GM12878 (cell line): ENCODE measurements at places on chromosomes 7 and 10. TPM values are rescaled to one million over a fixed set of nuclear protein-coding genes. Genes with fewer than 3 reads are reported as not detected.

- H3K36me3 ChIP-seq = no peaks in the 10 kb centered on the region
- peak; percentile 31 for DNase-seq
Observed at GRCh38 chr10:18293536-18294510, 153.6 kb downstream of the CACNB2 start.

- no peaks in the 10 kb centered on the region for H3K36me3 ChIP-seq
- no peak for DNase-seq
- no peak overlapping the region for H3K27ac ChIP-seq
- H3K4me1 ChIP-seq = no peaks in the 10 kb centered on the region
Observed at GRCh38 chr10:44387853-44388251, 3.0 kb upstream of the CXCL12 start.

- H3K27me3 ChIP-seq = no peaks in the 10 kb centered on the region
- H3K36me3 ChIP-seq = no peaks in the 10 kb centered on the region
- H3K4me3 ChIP-seq = peak overlapping the region; percentile 72
- H3K27ac ChIP-seq = peak overlapping the region; percentile 51
- peaks cover 8% of the 10 kb centered on the region; the same call in 1 of the 2 replicates for H3K4me1 ChIP-seq
- DNase-seq = no peak
Observed at GRCh38 chr7:129225206-129225930, 538 bp downstream of the AHCYL2 start.

DNA sequence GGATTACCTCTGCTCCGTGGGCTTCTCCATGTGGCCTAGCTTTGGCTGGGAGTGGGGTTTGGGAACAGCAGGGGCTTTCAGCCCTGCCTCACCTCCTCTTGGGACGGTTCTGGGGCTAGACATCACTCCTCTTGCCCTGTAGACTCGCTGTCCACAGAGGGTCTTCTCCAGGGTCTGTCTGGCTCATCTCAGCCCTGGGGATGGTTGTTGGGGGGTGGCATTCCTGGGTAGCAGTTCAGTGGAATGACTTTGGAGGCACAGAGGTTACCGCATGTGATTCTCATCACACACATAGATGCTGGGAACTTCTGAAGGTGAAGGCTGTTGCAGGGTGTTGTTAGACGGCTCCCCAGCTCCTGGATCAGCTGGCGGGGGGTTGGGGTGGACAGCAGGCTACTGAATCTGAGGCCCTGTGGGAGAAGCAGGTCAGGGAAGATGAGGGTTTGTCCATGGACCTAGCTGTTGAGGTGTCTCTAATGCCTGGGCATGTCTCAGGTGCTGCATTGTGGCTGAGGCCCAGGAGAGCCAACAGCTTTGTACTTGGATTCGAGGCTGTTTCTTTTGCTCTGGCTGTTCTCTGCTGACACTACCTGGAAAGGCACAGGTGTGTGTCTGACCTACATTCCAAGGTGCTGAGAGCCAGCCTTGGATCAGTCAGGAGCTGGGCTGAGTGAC lies 23.8 kb downstream of the RAMP3 start:
- peaks cover 2% of the 10 kb centered on the region for H3K27me3 ChIP-seq
- H3K4me1 ChIP-seq = no peaks in the 10 kb centered on the region
- no peaks in the 10 kb centered on the region for H3K36me3 ChIP-seq
- H3K4me3 ChIP-seq = no peak overlapping the region

- no peaks in the 10 kb centered on the region for H3K36me3 ChIP-seq
- DNase-seq = no peak
Observed at GRCh38 chr10:24556750-24557742, 166.6 kb downstream of the ARHGAP21 start.

DNA sequence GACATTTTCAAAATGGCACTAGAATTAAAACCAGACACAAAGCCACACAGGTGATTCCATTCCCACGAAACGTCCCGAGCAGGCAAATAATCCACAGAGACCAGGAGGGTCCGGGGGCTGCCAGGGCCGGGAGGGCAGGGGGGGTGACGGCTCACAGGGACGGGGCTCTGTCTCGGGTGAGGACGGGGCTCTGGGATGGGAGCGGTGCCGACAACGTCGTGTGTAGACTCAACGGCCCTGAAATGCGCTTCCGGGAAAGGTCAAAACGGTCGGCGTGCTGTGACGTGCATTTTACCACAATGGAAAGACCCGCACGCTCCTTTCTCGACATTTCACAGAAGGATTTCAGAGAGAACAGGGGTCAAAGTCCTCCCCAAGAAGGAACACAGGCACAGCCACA lies 63.3 kb upstream of the PDGFA start:
- DNase-seq = no peak
- H3K4me1 ChIP-seq = peaks cover 11% of the 10 kb centered on the region
- H3K4me3 ChIP-seq = no peak overlapping the region
- H3K36me3 ChIP-seq = peaks cover 8% of the 10 kb centered on the region
- H3K27ac ChIP-seq = no peak overlapping the region

- H3K27ac ChIP-seq = no peak overlapping the region; the same call in 1 of the 2 replicates
- H3K4me3 ChIP-seq = peak overlapping the region; percentile 87; the same call in 1 of the 2 replicates
- DNase-seq = no peak
- peaks cover 5% of the 10 kb centered on the region for H3K4me1 ChIP-seq
- H3K36me3 ChIP-seq = no peaks in the 10 kb centered on the region
- H3K27me3 ChIP-seq = no peaks in the 10 kb centered on the region
Observed at GRCh38 chr10:73625004-73625883, 16.0 kb downstream of the MYOZ1 start.

GRCh38 chr7:108503112-108504026 lies 22.6 kb downstream of the PNPLA8 start:
- DNase-seq = peak; percentile 35
- no peaks in the 10 kb centered on the region; the same call in 1 of the 2 replicates for H3K36me3 ChIP-seq
- H3K27me3 ChIP-seq = no peaks in the 10 kb centered on the region
- peak overlapping the region; percentile 19; the same call in 1 of the 2 replicates for H3K4me3 ChIP-seq
- peak overlapping the region; percentile 81 for H3K27ac ChIP-seq

- no peaks in the 10 kb centered on the region for H3K36me3 ChIP-seq
- no peak overlapping the region for H3K27ac ChIP-seq
- no peaks in the 10 kb centered on the region for H3K27me3 ChIP-seq
- no peak overlapping the region for H3K4me3 ChIP-seq
Observed at GRCh38 chr10:27490807-27491206, 13.3 kb upstream of the RAB18 start.

GRCh38 chr7:158245724-158246041 lies 341.9 kb downstream of the PTPRN2 start:
- no peak for DNase-seq
- H3K27me3 ChIP-seq = no peaks in the 10 kb centered on the region
- H3K36me3 ChIP-seq = no peaks in the 10 kb centered on the region
- H3K27ac ChIP-seq = no peak overlapping the region

GRCh38 chr7:77687747-77688144 lies 8.5 kb upstream of the RSBN1L start:
- no peaks in the 10 kb centered on the region for H3K36me3 ChIP-seq
- H3K4me3 ChIP-seq = no peak overlapping the region
- no peak overlapping the region for H3K27ac ChIP-seq
- no peak for DNase-seq
- peaks cover 7% of the 10 kb centered on the region; the same call in 1 of the 2 replicates for H3K4me1 ChIP-seq

GRCh38 chr10:86968271-86968993 lies at the start of gene ADIRF:
Gene ADIRF (plus strand): TSS chr10:86968482. CDS start chr10:86968545, 63 bp downstream.
- no peak for DNase-seq
- no peaks in the 10 kb centered on the region for H3K36me3 ChIP-seq
- peak within 1 kb of the TSS; percentile 88; the same call in 1 of the 2 replicates for H3K27ac ChIP-seq
- peaks cover 54% of the 10 kb centered on the region for H3K4me1 ChIP-seq
- no peak within 1 kb of the TSS for H3K4me3 ChIP-seq
- no peaks in the 10 kb centered on the region for H3K27me3 ChIP-seq

GRCh38 chr7:5396999-5397663 lies 26.5 kb downstream of the TNRC18 start:
- peaks cover 5% of the 10 kb centered on the region; the same call in 1 of the 2 replicates for H3K4me1 ChIP-seq
- H3K4me3 ChIP-seq = peak overlapping the region; percentile 96

Gene FKBP6
- total RNA-seq = not detected in 2 replicates

Gene CPXM2
- total RNA-seq = 0.58 and 0.67 TPM in 2 replicates

Gene EMX2
- total RNA-seq = not detected in 2 replicates

Gene EBF3
- total RNA-seq = not detected in 2 replicates

Gene ACTL6B
- total RNA-seq = not detected in 2 replicates

Gene MYOF
- total RNA-seq = 0.44 and 0.45 TPM in 2 replicates

Gene NKX6-2
- not detected in 2 replicates for total RNA-seq

Gene ADAM22
- 13.3 and 14.3 TPM in 2 replicates for total RNA-seq

Gene DEPP1
- 8.6 and 8.9 TPM in 2 replicates for total RNA-seq

Gene RNF148
- total RNA-seq = not detected in 2 replicates

Gene INA
- 0.05 TPM in 1 of 2 replicates, not detected in the other for total RNA-seq

Gene FAM131B
- total RNA-seq = 0.05 and 0.13 TPM in 2 replicates

Gene UCMA
- not detected in 2 replicates for total RNA-seq
